T-helper 2 cell (primary cell): ENCODE measurements at places on chromosomes 5 and 9.

DNA sequence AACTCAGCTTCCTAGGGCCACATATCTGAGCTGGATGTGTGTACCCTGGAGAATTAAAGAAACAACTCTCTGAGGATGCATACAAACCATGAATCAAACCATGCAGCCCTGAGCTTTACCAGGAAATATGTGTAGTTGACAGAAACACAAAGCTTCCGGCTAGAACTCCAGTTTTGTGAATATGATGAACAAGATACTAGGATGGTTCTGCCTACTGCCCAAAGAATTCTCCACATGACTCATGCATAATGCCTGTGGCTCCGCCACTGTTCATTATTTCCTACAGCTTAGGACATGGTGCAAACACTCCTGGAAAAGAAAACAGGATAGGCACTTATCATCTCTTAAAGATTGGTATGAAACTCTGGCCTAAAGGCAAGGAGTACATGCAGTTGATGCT lies 343.4 kb downstream of the DNAH5 start:
- DNase-seq = no peak

GRCh38 chr9:137460363-137461315 lies 1.5 kb upstream of the NSMF start:
- DNase-seq = no peak

- DNase-seq = no peak
These were observed 24.0 kb upstream of the ADAM19 start for GRCh38 chr5:157599565-157599964.

DNA sequence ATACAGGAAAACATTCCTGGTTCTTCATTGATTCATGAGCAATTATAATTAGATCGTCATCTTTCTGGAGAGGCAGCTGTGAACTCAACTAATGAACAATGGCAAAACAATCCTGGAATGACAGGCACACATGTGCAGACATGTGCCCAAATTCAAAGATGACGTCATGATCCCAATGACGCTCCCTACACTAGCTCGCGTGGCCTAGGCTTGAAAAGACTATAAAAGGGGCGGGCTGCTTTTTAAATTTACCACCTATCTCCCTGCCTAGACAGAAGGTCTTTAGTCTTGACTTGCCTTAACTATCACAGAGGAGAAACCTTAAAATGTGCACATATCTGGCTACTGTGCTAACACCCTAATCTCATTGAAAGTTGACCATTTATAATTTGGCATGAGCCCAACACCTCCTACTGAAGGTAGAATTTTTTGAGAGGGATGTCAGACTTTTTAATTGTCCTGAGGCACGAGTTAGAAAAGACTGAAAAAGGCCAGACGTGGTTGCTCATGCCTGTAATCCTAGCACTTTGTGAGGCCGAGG lies 88.2 kb downstream of the PRRT1B start:
- no peak for DNase-seq

GRCh38 chr5:114185274-114185673 lies 176.6 kb upstream of the KCNN2 start:
- no peak for DNase-seq

- no peak for DNase-seq
These were observed 168.4 kb downstream of the TSSK1B start for GRCh38 chr5:113266227-113266912.

DNA sequence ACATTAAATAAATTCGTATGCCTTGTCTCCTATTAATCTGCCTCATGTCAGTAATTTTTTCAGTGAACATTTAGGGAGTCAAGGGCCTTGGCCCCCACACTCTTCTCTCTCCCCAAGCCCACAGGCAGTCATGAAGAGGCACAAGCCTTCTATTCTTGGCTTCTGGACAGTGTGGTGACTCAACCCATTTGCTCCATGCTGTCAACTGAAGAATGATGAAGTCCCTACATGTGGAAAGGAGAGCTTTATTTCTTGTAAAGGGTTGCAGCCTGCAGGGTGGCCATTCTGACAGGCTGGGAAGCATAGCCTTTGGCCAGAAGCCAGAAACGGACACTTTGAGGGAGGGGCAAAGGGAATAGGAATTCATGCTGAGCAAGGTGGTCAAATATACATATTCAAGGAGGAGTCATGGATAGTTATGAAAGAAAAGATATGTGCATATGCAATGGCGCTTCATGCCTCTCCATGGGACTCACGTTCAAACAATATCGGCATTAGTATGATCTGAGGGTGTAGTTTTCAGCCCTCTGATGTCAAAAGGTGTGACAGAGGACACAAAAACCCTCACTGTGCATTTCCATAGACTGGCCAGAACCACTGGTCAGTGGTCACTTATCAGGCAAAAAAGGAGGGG lies 31.3 kb downstream of the ANKRA2 start:
- DNase-seq = no peak

DNA sequence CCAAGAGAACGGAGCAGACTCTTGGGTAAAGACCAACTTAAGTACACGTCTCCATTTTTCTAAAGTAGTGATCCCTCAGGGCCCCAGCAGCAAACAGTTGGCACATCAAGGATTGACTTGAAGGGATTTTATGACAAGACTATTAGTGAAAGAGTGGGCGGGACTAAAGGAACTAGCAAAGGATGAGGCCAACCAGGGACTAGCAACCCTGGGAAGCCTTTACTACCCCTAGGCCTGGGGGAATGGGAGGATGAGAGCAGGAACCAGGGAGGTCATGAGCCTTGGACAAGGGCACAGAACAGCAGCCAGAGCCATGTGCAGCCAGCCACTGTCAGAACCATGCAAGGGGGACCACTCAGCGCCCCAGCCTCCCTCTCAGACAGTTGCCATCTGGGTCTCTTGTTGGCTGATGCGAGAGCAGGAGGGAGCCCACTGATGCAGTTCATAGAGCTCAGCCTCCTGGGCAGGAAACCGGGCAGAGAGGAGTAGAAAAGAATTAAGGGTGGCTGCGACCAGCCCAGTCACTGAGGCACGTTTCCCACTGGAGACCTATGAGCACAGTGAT lies 28.1 kb downstream of the TGFBI start:
- no peak for DNase-seq

DNA sequence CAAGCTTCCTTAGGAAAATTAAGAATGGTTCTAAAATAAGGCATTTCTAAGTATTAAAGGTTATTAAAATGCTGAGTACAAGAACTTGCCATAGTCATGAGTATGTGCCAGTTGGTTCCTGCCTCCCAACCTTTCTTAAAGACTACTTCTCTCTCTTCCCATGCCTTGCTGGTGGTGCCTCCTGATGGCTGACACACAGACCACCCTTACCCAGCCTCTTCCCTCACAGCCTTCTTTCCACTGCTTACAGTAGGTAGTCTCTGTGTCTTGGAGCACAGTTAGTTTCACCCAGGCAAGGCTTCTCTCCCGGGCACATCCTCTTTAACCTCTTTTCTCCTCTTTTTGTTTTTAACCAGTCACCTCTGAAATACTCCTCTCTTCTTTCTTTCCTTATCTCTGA lies 20.6 kb upstream of the GPR150 start:
- DNase-seq = no peak

DNA sequence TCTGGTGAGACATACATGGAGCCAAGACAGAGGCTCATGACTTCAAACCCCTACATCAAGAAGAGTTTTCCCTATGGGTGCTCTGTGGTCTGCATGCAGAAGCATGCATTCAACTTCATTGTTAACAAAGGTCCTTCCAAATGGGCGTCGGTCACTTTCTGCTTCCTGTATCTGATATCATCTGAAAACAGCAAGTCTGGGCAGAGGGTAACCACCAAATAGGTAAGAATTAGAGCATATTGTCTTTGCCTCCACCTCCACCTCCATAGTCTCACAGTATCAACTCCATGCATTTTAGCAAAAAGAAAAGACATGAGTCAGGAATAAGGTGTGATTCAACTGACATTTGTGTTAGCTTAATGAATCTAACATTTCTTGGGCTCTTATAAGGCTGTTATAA lies 462.9 kb downstream of the DMRT2 start:
- DNase-seq = no peak

DNA sequence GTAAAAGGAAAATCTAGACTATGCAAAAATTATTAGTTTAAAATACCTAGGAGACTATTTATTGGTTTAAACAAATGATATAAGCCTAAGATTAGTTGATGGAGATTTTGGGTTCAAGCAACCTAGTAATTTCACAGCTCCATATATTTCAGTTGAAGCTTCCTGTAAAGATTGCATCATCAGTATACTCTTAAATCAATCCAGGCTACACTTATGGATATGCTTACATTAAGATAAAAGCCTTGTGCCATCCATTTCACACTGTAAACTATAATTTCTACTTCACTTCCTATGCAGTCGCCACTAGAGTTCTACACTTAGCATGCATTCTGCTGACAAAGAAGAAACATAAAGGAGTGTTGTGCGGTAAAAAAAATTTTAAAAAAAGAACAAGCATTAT lies 7.3 kb upstream of the LIX1 start:
- no peak for DNase-seq

DNA sequence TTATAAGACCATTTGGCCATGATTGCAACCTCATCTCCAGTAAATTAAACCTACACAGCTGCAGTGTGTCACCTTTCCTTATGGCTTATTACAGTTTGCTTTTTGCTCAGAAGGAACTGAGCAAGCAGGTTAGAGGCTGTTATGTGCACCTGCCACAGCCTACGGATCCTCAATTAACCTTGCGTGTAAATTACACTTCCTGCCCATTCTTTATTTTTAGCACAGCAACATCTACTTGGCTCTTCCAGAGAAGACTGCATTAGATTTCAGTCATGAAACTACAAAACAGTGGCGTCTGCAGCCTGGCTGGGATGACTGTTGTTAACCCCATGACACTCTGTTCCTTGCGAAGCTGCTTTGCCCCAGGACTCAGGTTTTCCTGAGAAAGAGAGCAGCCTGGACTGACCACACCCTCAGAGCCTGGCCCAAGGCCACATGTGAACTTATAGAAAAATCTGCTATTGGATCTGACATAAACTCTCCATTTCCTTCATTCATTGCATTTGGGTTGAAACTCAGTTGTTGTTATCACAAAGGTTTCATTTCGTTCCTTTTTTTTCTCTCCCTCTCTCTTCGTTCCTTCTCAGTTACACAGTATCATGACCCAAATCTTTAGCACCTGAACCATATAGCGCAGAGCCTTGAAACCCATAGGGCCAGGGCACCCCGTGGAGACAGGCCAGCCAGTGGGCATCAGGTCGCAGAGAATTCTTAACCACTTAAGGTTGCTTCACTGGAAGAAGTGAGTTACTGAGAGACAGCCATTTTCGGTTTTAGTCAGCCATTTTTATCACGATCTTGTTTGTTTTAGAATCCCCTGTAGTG lies 138.6 kb downstream of the PALM2AKAP2 start:
- no peak for DNase-seq

- no peak for DNase-seq
These were observed 26.0 kb downstream of the SERINC5 start for GRCh38 chr5:80229902-80230255.

DNA sequence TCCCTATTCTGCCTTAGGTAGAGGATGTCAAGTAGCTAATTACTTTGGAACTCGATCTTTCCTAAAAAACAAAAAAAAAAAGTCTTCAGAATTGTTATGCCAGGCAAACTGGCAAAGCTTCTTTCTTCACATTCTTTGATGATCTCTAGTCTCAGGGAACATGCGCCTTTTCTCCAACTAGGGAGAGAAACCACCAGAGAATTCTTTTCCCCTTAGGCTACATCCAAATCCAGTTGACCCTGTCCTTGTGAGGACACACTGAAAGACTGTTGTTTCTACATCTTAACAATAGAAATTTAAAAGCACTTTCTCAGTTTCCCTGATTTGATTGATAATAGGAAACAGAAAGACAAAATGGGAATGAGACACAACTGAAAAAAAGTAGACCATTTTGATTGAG lies 94.7 kb upstream of the ITGA2 start:
- DNase-seq = no peak

DNA sequence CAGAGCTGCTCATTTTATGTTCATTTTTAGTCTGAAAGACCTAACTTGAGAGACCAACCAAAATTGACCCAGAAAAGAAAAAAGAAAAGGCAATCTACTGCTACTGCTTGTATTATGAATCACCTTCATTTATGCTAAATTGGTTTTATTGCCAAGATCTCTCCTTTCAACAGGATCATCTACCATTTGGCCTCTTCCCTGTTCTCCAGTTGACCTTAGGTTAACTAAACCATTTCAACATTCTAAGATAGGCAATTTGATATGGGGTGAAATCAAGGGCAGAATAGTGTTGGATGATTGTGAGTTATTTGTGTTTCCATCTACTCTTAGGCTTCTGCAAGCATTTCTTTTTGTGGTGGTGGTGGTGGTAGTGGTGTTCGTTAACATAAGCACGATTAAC lies 48.3 kb upstream of the POU4F3 start:
- no peak for DNase-seq

DNA sequence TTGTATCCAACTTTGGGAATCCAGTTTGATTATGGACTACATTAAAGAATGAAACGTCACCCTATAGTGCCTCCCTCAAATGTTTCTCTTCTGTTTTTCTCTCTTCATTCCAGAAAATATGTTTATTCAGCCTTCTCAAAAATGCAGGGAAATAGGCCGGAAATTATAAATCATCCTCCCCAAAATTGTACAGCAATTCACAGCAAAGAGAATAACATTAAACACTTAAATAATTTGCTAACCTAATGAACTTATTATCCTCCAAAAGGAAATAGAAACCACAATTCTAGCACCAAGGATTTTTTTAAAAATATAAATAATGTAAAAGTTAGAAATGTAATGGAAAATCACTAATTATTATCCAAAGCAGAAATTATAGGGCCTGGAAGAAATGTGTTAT lies 115.9 kb upstream of the CCNG1 start:
- no peak for DNase-seq

GRCh38 chr5:94793816-94794198 lies 175.3 kb downstream of the SLF1 start:
- peak; percentile 78 for DNase-seq

DNA sequence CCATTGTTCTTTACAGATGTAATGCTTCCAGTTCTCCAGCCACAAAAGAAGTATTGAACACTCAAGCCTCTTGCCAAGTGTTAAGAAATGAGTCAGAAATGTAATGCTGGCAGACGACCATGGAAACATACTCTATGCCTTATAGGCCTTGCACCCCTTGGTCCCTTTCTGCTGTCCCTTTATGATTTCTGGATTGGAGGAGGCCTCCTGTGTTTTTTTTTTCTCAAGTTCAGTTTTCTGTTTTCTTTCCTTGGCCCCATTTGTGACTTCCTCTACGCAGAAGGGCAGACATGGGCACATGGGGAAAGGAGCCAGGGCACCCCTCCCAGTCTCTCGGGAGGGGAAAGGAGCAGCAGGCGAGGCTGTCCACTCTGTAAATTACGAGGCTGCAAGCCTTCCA lies 53.4 kb downstream of the SNX18 start:
- no peak for DNase-seq

DNA sequence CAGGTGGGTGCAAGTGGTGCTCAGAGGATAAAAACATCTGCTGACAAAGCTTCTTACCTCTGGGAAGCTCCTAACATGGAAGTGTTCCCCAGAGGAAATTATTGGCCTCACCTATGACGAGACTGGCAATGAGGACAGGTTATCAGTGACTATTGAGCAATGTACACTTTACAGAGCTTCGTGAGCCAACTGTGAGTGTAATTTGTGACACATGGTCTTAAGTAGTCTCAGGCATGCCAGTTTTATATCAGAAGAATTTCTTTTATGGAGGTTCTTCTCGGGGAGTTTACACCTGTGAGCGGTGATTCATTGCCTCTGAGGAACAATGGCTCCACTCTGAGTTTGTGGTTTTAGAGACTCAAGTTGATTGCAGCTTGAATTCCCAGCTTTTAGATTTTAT lies 11.3 kb downstream of the ANKDD1B start:
- no peak for DNase-seq

GRCh38 chr5:150177721-150178120 lies 11.1 kb downstream of the CDX1 start:
- DNase-seq = no peak
